ENCODE measurements at places on chromosomes 7 and 10.

- no peak for DNase-seq
Measured at GRCh38 chr7:26850193-26850651, 14.2 kb downstream of the SKAP2 start.

- DNase-seq: no peak
Measured at GRCh38 chr10:84946904-84947303, 618.5 kb downstream of the CCSER2 start.

GRCh38 chr10:125340903-125341302, 180.5 kb upstream of the CTBP2 start:
- DNase-seq: no peak

GRCh38 chr10:17387861-17388503, 66.4 kb downstream of the ST8SIA6 start:
- DNase-seq: no peak

- no peak for DNase-seq
Measured at GRCh38 chr7:90469554-90469953, at the start of gene PTTG1IP2. TSS of gene PTTG1IP2 (plus strand) at chr7:90469639. CDS start at chr7:90469787, 148 bp downstream.

Measured in activated B cell treated with CpG ODN at 0.5 μM for 24 hours (primary cell).